ENCODE measurements at places on chromosomes 6 and 20.
A peak's percentile ranks its signal among the peaks of the same experiment; 100 is the strongest.

DNA sequence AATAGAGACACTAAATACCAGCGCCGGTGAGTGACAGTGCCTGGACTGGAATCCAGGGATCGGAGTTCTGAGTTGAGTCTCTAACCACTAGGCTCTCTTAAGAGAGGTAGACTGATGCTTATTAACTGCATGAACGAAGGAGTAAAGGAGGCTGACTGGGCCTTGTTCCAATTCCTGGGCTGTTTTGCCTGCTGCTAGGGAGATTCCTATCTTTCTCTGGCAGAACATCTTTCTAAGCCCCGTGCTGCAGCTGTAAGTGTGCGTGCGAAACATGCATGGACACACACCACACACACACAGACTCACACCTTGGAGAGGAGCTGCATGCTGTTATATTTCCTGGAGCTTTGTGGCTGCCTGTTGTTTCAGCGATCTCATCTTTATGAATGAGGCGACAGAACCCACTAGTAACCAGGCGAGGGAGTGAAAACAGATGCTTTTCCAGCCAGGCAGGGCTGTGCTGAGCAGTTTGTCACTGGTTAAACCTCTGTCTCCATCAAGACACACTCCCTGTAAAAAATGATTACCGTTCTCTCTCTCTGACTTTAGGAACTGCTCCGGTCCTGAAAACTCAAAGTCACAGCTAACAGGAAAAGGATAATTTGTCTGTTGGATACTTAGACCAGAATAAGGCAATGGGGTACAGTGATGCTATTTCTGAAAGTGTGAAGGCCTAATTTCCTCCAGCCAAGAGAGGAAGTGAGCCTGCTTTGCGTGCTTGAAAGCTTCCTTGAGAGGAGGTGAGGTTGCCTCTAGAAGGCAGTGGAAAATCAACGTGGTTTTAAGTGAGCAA is 157.4 kb upstream of the ZNF217 start:
- peak; percentile 80 for DNase-seq

- DNase-seq: no peak
Observed at GRCh38 chr20:59451641-59452040, 151.2 kb downstream of the EDN3 start.

DNA sequence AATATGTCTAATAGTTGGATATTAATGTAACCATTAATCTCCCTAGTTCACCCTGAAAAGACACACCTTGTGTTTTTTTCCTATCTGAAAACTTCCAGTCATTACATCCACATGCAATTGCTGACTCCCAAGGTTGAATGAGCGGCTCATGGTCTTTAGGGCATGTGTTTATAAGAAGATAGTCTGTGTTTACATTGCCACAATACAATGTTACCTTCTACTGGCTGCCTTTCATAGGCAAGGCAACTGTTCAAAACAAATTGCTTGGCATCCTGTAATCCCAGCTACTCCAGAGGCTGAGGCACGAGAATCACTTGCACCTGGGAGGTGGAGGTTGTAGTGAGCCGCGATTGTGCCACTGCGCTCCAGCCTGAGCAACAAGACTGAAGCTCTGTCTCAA is 86.8 kb upstream of the SHLD1 start:
- DNase-seq: no peak

DNA sequence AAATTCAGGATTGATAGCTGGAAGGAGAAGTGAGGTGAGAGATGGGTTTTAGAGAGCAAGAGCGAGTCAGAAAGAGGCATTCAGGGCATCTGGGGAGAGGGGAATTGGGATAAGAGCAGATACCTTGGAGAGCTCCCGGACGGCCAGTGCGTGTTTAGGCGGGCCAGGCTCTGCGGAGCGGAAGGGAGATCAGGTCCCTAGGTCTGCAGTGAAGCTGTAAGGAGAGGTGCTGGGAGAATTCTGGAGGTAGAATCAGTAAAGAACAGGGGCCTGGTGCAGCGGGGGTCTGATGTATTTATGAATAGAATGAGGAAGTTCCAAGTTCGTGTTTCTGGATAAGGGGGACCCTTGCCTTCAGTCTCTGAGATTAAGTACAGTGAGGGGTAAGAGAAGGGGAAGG is 47.4 kb upstream of the FAM83D start:
- peak; percentile 35 for DNase-seq

- DNase-seq: peak; percentile 97
Observed at GRCh38 chr6:27795697-27796494, 116.3 kb downstream of the OR2B2 start.

DNA sequence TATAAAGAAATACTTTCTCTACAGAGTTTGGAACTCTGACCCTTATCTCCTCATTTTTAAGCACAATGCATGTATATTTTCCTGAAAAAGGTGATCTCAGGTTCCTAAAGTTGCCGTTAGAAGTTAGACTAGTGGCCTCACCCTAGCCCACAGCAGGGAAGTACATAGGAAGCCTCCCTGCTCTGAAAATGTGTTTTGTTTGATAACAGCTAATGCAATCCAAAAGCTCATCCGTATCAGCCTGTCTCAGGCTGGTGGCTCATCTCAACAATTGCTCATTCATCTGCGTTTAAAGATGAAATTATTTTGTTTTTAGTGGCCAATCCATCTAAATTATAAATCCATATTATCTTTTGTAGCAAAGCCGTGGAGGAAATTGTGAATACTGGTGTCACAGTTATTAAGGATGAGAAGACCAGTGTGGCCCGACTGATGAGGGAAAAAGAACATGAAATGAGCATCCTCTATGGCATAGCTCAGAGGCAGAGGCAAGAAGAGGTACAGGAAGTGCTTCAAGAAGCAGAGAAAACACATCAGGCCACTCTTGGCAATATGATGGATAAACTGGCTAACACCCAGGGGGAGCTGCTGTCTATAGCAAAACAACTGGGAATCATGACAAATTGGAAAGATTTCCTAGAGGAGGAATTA is 20.1 kb downstream of the C6orf163 start:
- DNase-seq: no peak

DNA sequence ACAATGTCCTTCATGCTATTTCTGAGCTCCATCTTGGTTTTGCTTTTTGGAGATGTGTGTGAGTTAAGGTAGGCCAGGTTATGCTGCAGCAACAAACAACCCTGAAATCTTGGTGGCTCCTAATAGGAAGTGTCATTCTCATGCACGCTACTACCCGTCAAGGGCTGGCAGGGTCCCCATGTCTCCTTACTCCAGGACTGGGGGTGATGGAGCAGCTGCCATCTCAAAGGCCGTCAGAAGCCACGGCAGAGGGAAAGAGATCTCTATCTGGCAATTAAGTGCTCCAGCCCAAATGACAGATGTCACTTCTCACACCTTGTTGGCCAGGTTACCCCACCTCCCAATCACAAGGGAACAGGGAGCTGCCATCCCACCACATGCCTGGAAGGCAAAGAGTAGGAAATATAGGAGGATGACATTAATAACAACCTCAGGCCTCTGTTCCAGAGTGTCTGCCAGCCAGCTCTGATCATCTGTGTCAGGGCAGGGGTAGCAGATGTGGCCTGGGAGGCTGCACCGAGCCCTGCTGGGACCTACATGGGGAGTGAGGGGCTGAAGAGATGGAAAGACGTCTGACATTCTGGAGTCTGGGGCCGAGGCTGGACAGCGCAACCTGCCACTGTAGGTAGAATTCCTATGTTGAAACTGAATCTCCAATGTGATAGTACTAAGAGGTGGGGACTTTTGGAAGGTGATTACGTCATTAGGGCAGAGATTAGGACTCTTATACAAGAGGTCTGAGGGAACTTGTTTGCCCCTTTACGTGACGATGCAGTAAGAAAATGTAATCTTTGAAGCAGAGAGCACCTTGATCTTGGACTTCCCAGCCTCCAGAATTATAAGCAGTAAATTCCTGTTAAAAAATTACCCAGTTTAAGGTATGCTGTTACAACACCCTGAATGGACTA is 4.8 kb upstream of the SDCBP2 start:
- no peak for DNase-seq

- DNase-seq: no peak
Observed at GRCh38 chr6:164039954-164040375, 625.4 kb downstream of the QKI start.

GRCh38 chr6:6707143-6707542 is 118.6 kb downstream of the LY86 start:
- DNase-seq: no peak

GRCh38 chr6:123017104-123017682 is 21.2 kb downstream of the CLVS2 start:
- DNase-seq: no peak

GRCh38 chr20:1083431-1084080 is 34.8 kb upstream of the PSMF1 start:
- no peak for DNase-seq

- peak; percentile 36 for DNase-seq
Observed at GRCh38 chr20:37383229-37383989, 37.5 kb downstream of the SRC start.

DNA sequence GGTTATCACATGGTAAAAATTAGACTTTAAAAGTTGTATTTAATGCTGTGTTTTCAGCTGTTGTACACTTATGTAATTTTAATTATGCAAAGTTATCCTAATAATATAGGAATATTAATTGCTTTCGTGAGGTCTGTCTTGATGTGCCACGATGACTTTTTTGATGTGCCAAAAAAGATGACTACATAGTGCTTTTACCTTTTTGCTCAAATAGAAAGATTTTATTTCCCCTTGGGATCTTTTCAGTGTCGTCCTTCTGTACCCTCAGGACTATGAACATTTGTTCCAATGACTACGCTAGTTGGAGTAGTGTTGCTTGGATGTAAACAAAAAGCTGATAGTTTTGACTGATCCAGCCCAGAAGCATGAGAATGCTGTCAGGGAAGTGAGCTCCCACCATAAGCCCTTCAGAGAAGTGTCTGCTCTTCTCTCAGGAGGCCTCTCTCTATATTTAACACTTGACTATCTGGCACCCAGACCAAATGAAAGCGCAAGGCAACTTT is 1.2 kb upstream of the CD164 start:
- DNase-seq: no peak

DNA sequence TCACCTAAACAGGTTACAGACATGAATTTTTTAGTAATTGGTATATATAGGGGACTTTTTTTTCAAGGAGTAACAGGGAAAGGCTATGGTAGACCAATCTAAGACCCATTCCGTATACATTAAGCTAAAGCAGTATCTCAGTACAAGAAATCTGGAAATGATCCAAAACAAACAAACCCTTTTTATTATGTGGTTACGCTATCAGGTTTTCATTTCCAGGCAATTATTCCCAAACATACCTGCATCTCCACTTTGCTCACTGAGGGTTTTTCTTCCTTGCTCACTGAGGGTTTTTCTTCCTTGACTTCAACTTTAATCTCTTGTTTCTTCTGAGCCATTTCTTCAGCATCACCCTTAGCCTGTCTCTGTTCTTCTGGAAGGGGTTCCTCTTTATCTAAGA is 107.3 kb downstream of the EPB41L2 start:
- no peak for DNase-seq

- DNase-seq: peak; percentile 88
Observed at GRCh38 chr6:74534465-74535211, 671.2 kb downstream of the COL12A1 start.

DNA sequence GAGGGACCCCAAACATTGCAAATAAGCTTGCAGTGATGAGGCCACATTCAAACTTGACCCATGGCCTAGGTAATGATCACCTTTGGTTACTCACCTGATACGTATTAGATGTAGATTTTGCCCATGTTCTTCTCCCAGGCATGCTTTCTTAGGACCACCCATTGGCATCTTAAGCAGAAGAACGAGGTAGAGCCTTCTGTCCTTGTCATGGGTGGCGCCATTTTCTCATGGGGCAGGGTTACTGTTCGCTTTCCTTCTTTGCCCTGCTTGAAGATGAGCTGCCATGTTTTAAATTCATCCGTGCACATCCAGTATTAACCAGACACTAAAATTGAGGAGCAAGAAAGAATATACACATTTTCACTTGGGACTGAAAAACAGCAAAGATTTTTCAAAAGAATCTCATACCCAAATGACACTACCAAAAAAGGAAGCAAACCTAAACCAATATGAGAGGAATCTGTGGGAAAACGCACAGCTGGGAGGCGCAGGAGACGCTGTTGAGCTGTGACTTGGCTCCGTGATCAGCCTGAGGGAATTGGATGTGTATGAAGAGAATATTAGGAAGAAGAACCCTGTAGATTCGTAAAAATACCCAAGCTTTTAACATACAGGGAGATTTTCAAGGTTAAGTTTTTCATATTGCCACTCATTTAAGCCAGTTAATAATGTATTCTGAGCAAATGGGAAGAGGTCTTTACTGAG is 36.6 kb downstream of the GMPR start:
- DNase-seq: no peak

- DNase-seq: no peak
Observed at GRCh38 chr20:53652859-53653517, 59.3 kb upstream of the ZNF217 start.

- no peak for DNase-seq
Observed at GRCh38 chr20:59340201-59340885, 39.9 kb downstream of the EDN3 start.

GRCh38 chr6:42571611-42572342 is 7.9 kb downstream of the UBR2 start:
- DNase-seq: peak; percentile 53

- no peak for DNase-seq
Observed at GRCh38 chr6:19268117-19268516, 569.1 kb upstream of the ID4 start.

DNA sequence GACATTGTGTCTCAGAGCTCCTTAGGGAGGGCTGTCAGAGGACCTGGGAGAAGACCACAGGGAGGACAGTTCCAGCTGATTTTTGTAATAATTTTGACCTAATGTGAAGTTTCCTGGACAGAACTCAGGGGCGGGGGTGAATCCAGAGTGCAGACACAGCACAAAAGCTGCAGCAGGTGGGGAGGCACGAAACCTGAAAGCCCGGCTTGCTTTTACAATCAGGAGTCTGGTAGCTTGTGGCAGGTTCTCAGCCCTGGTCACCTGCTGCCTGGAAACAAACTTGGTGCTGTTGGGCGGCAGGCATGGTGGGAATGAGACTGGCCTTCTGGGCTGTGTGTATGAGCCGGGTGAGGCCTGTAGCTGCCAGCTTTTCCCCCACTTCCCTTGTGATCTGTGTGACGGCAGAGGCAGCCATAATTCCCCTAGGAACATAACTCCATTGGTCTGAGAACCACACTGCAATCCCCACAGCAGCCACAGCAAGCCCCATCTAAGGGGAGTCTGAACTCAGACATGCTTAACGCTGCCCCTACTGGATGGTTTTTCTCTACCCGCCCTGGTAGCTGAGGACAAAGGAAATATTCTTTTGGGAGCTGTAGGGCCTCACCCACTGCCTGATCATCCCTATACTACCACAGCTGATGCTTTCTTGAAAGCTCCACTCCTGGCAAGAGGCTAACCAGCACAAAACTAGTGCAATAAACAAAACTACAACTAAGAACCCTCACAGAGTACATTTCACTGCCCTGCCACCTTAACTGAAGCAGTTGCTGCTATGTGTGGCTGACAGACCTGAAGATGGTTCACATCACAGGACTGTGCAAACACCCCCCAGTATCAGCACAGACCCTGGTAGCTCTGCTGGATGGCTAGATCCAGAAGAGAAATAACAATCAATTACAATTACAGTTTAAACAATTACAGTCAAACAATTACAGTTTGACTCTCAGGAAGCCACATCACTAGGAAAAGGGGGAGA is 1055.1 kb upstream of the GJE1 start:
- DNase-seq: no peak

- no peak for DNase-seq
Observed at GRCh38 chr20:20791664-20792568, 79.5 kb upstream of the RALGAPA2 start.

- no peak for DNase-seq
Observed at GRCh38 chr6:5626727-5627426, 365.6 kb downstream of the FARS2 start.

Measured in adipocyte (in vitro differentiated cells).